ENCODE measurements at places on chromosomes 2 and 18. TPM values are rescaled to one million over a fixed set of nuclear protein-coding genes. Genes with fewer than 3 reads are reported as not detected.

Gene SDC1
- total RNA-seq, result 22.0 TPM

DNA sequence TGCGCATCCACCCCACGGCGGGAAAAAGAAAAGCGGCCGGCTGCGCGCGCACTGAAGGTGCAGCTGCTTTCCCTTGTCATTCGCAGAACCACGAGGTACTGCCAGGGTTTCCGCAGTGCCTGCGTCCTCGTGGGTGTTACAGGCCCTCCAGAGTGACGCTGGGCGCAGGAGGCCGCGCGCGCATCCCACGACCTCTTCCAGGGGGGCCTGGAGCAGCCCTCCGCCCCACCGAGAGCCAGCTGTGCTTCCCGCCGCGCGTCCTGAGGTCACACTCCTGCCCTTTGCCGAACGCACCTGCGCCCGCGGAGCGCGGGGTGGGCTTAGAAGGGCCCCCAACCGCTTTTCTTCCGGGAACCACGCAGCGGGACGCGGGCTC lies 378 bp upstream of the IAH1 start:
- no peak for DNase-seq

Gene MGAT5
- 47.8 TPM for total RNA-seq

DNA sequence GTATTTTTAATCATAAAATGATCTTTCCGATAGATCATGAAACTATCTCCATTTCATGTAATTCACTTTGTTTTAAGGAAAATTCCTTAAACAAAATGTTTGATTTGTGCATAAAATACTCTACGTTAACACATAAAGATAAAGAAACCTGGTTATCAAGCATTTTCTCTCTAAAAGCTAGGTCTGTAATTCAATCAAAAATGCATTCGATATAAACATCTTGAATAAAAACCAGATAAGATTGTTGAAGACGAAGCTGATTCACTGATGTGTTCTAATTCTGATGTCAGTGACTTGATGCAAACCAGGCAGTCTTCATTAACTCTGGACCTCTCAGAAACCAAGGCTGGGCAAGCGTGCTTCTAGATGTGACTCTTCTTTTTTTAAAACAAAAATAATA lies 245.2 kb downstream of the CTNNA2 start:
- no peak for DNase-seq

- DNase-seq, result no peak
Measured at GRCh38 chr2:5665066-5665465, 27.1 kb upstream of the SOX11 start.

- DNase-seq, result no peak
Measured at GRCh38 chr2:60936757-60937156, 55.4 kb downstream of the REL start.

DNA sequence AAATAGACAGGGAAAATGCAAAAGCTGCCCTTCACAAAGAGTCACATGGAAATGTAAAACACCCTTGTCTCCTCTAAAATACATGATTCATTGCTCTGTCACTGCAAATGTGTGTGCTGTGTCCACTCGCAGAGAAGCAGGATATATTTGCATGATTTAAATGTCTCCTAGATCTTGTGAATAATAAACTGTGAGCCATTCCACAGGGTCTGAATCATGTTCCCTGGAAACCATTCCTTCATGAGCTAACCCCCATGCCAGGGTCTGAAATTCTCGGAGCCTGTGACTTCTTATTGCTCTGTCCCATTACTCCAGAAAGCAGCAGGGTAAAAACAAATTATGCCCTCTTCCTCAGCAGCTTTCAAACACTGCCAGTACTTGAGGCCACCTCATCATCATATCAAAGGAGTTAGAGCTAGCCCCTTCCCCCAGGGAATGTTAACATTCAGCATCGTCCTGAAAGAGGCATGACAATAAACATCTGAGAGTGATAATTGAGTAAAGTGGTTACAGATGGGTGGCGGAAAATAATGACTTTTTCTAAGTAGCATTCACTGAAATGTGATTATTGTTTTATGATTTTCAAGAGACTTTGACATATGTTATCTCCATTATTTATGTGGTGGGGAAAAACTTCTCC lies 11.7 kb upstream of the CNGA3 start:
- peak; percentile 91 for DNase-seq

GRCh38 chr2:240797914-240798313 lies 22.1 kb downstream of the KIF1A start:
- DNase-seq, result no peak

- DNase-seq, result no peak
Measured at GRCh38 chr2:16270441-16270840, 330.1 kb downstream of the MYCN start.

GRCh38 chr18:9101730-9102507 lies 580 bp upstream of the NDUFV2 start:
- peak; percentile 86 for DNase-seq

DNA sequence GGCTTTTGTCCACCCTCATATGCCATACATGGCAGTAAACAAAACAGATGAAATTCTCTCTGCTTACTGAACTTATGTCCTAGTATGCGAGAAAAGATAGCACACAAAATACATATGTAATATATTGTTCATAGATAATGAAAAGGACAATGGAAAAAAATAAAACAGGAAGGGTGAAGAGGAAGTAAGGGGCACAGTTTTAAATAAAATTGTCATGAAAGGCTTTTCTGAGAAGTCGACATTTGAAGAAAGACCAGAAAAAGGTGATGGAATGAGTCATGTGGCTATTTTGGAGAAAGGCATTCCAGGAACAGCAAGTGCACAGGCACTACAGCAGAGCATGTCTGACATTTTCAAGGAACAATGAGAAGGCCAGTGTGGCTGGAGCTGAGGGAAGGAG lies 56.4 kb downstream of the KCNH7 start:
- DNase-seq, result no peak

Gene NGEF
- total RNA-seq, result 1.1 TPM

All from IMR-90 (cell line).